Brain pericyte (primary cell): ENCODE measurements at places on chromosomes 6 and 20.

- no peak for DNase-seq
Observed at GRCh38 chr6:48183178-48183577, 72.2 kb upstream of the PTCHD4 start.

DNA sequence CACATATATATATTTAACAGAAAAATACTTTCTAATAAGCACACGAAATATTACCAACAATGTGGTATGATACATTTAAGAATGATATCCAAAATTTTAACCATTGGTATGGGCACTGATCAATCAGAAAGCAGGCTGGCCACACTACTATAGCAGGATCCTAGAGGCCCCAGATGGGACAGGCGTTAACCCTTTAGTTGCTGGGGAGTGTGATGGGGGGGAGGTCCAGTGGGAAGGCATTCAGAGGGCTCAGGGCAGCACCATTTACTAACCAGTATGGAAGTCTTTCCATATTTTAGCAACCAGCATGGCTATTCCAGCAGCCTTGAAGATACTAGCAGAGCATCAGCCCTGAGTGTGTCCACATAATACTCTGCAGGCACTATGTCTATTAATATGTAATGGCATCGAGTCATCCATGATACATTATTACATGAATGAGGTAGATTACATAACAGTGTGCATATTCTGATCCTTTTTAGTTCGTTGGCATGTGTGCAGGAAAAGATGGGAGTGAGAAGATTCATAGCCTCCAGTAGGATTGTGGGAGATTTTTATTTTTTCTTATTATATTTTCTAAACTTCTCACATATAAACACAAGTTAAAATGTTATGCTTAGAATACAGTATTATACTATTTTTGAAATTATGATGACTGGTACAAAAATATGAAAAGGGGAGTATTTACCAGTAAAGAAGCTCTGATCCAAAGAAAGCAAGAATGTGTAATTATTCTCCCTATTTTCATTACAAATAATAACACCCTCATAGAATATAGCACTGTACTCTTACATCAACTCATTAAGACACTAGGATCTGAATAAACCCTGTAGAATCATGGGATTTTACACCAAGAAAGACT is 78.9 kb downstream of the FAM217A start:
- DNase-seq, result no peak

- no peak for DNase-seq
Observed at GRCh38 chr20:2713285-2713684, 20.7 kb downstream of the EBF4 start.

GRCh38 chr20:2022163-2022562 is 28.3 kb upstream of the PDYN start:
- DNase-seq, result no peak

GRCh38 chr6:33123732-33124524 is 48.1 kb downstream of the HLA-DPB1 start:
- DNase-seq, result no peak

DNA sequence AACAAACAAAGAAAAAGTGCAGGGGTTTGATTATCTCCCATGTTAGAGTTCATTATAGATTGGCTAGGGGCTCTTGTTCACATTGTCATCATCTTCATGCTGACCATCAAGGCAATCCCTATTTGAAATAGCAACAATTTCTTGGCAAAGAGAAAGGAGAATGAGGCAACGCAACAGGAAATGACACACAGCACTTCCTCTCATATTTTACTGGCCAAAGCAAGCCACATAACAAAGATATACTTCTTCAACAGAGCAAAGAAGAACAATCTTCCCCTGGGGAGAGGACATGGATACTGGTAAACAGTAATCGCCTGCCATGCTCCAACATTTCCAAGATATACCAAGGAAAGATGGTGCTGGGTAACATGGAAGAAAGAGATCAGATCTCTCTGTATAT is 29.8 kb downstream of the EPM2A start:
- DNase-seq, result no peak

- DNase-seq, result no peak
Observed at GRCh38 chr20:2086177-2086979, 15.2 kb upstream of the STK35 start.

GRCh38 chr6:167163476-167164011 is 5.8 kb upstream of the GPR31 start:
- no peak for DNase-seq

GRCh38 chr20:50098259-50098658 is 14.7 kb downstream of the UBE2V1 start:
- DNase-seq, result no peak

DNA sequence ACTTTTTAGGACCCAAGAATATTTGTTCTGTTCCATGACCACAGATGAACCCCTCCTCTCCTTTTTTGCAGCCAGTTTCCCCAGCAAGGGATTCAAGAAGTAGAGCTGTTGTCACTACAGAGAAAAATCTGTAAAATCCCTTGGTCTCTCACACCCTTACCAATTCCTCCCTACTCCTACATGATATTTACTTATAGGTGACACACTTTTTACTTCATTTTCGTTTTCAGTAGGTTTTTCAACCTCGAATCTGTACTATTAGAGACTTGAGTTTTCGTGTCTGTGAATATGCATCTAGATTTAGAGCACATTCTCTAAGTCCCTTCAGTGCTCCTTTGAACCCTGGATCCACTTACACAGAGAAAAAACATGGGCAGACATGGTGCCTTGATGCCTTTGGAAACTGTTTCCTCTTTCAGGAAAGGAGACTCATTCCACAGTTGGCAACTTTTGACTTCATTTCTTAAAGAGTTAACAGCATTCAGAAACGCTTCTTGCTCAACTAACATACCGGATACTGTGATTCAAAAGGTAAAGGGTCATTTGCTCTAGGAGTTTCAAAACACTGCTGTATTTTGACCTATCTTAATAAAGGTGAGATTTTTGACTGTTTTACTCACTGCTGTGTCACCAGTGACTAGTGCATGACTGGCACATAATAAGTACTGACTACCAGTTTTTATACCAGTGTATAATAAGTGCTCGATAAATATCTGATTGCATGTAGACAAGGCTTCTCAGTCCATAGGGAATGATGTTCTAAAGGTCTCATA is 50.6 kb downstream of the LAMA4 start:
- peak; percentile 15 for DNase-seq

DNA sequence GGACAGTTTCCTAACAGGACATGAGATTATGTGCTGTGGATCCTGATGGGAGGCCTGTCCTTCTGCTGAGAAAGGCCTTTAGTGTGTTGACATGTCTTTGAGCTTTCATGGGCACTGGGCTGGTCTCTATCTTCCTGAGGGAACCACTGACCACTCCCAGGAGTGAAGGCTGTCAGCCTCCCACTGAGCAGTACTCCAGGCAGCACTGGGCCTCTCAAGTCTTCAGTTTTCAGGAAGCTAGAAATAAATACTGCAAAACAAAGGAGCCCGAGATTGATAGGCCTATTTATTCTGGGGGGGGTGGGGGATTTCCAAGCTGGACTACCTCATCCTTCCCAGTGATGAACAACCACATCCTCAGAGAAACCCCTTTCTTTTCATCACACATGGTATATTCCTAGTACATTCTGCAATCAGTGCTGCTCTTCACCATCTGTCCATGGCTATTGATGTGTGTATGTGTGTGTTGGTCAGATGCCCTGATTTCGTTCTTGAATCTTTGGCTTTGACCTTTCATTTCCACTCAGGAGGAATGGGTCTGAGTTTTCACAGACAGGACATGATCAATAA is 180.9 kb upstream of the SPTLC3 start:
- no peak for DNase-seq

GRCh38 chr6:137005073-137005472 is 39.7 kb downstream of the IL20RA start:
- DNase-seq, result no peak
